ENCODE measurements at places on chromosomes 5 and 9. TPM values are rescaled to one million over a fixed set of nuclear protein-coding genes. Genes with fewer than 3 reads are reported as not detected.

FAM219A gene
- 19.0 TPM for total RNA-seq

FBXO4 gene
- total RNA-seq = 14.4 TPM

SHOC1 gene
- not detected for total RNA-seq

STPG3 gene
- not detected for total RNA-seq

CACFD1 gene
- 1.3 TPM for total RNA-seq

SREK1IP1 gene
- total RNA-seq = 24.3 TPM

GFI1B gene
- not detected for total RNA-seq

NTNG2 gene
- total RNA-seq = 10.1 TPM

ZDHHC11B gene
- not detected for total RNA-seq

IFNA21 gene
- not detected for total RNA-seq

WNK2 gene
- total RNA-seq = 0.22 TPM

MYO10 gene
- total RNA-seq = not detected

RNF183 gene
- total RNA-seq = 0.34 TPM

CTNNAL1 gene
- total RNA-seq = 11.3 TPM

FAM221B gene
- total RNA-seq = not detected
